ENCODE measurements at places on chromosomes 5 and 9. TPM values are rescaled to one million over a fixed set of nuclear protein-coding genes. Genes with fewer than 3 reads are reported as not detected.
A peak's percentile ranks its signal among the peaks of the same experiment; 100 is the strongest.

- no peak for DNase-seq
These were observed 133.9 kb upstream of the ANKRD55 start for GRCh38 chr5:56366986-56367385.

DNA sequence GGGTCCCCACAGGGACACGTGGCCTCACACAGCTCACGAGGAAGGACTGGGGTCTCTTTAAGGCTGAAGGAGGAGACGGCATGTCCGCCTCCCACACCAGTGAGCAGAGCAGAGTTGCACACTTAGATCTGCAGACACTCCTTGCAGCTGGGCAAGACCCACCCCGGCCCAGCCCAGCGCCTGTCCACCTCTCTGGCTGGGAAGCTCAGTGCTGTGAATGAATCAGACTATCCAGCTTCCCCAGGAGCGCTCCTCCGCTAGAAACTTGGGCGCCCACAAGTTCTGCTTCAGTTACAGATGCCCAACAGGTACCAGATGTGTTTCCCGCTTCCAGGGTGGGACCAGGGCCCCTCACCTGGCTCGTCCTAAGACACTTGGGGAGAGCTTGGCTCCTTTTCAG lies 78.9 kb downstream of the NSUN2 start:
- DNase-seq, result no peak

Gene SIT1
- 3.4 TPM for total RNA-seq

DNA sequence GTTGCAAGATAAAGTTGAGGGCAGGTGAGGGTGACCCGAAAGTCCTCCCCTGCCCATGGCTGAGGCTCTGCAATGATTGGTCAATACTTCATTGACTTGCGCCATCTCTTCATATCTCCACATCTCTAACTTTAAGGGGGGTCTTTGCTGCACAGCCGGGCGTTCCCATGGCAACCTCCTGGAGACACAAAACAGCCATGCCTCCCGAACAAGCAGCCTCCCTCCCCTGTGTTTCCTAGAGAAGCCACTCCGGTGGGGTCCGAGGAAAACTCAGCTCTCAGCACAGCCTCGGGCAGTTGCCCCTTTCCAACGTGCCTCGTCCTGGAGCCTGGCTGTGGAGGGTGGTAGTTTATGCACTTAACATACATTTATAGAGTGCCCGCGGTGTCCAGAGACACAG lies 57.5 kb downstream of the TSPAN17 start:
- no peak for DNase-seq

Gene PCDHB9
- 12.2 TPM for total RNA-seq

- peak; percentile 75 for DNase-seq
These were observed at the start of gene PCDHAC2 for GRCh38 chr5:140966293-140967225. PCDHAC2 (plus strand) TSS chr5:140966476; CDS start chr5:140966767, 291 bp downstream.

Gene RMRP
- 35,708 TPM for total RNA-seq

DNA sequence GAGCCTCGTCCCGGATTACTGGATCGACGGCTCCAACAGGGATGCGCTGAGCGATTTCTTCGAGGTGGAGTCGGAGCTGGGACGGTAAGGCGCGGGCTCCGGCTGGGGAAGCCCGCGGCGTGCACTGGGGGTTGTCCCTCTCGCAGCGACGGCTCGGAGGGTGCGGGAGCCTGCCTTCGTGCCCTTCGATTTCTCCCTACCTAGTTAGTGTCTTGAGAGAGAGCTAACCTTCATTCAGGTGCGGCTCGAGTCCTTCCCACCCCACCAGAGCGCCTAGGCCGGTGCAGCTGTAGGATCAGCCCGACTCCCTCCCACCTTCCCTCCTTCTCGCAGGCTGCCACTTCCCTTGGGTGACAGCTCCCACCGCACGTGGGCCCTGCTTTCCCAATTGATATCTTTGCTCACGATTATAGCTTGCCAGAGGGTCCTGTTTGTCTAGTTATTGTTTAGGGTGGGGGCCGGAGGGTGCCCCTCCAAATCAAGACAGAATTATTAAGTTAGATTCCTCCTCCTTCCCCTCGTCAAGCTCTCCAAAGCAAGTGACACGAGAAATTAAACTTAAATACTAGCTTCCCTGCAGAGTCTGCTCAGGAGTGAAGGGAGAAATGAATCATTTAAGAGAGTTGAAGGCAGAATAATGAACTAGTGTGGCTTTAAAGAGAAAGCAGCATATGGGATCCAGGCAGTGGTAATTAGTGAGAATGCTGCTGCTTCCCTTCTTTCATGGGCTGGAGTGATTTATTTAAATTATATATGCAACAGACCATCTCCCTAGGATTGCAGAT lies 569 bp downstream of the CAMK4 start:
- DNase-seq, result no peak

Gene HRH2
- total RNA-seq, result not detected

DNA sequence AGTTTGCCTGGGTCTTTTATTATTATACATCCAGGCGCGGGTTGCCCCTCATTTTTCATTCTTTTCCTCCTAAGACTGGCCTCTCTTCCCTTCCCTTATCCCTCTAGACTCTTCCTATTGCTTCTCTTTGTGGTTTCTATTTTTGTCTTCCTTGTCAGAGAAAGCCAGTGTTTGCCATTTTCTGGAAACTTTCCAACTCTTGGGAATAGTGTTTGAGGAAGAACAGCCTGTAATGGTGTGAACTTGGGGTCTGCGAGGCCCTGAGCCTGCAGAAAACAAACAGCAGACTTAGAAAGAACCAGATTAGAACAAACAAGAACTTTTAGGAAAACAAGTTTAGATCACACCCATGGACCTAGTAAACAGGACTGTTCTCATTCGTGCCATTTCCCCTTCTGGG lies 15.5 kb downstream of the PRKACG start:
- DNase-seq, result no peak

- DNase-seq, result no peak
These were observed 50.2 kb downstream of the FXN start for GRCh38 chr9:69085569-69086283.

DNA sequence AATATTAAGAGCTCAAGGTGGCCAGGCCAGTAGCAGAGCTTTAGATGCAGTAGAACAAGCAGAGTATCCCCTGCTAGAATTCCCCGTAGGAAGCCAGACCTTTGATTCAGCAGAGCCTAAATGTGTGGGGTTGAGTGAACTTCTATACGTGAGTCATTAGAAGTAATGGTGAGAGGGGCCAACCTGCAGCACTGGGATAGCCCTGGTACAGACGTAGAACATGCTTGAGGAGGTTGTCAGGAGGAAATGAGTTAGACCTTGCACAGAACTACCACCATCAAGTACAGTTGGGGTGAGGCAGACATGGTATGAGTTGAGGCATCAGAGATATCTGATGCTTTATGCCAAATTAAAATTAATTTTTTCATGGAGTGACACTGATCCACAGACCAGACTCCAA lies 42.0 kb downstream of the PDCD1LG2 start:
- DNase-seq, result no peak

- DNase-seq, result no peak
These were observed 71.8 kb downstream of the EGFLAM start for GRCh38 chr5:38330207-38330606.

GRCh38 chr9:19372567-19372966 lies 7.5 kb downstream of the RPS6 start:
- DNase-seq, result no peak

DNA sequence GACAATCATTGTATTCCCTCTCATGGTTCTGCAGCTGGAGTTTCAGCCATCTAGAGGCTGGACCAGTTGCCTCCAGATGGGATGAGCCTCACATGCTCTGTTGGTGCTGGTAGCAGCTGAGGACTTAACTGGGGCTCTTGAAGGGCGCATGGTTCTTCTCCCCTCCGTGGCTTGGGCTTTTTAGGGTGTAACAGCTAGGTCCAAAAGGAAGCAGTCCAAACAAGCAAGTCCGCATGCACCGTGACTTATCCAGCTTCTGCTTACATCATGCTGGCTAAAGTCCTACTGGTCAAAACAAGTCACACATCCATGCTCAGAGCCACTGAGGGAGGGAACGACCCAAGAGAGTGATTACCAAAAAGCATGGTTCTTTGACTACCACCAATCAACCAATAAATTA lies 31.6 kb upstream of the SH3RF2 start:
- no peak for DNase-seq

Gene TMEM250
- total RNA-seq, result 16.0 TPM

Gene TAS2R1
- total RNA-seq, result not detected

All from glutamatergic neuron (in vitro differentiated cells).